ENCODE measurements at places on chromosomes 7 and 10.

GRCh38 chr10:91593834-91594233 lies 39.0 kb downstream of the PPP1R3C start:
- DNase-seq, result no peak

DNA sequence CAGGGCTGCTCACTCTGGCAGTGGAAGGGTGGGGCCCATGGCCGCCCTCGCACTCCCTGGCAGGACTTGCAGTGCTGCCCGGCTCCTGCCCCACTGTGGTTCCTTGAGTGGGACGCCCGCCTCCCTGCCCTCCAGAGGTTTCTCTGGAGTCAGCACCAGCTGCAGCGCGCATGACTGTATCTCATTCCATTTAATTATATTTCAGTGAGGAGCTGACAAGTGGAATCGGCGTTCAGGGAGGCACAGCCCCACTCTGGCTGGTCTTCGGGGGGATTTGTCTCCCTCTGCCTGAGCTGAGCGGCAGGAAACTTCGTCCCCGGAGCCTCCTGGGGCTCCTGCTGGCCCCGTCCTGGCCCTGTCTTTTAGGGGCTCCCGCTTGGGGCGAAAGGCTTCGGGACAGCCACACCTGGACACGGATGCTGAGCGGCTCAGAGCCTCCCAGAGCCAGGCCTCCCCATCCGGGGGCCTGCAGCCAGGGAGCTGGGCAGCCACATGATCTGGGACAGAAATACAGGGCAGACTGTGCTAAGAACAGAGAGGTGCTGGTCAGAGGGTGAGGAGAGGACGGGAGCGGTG lies 75.3 kb upstream of the NKX6-2 start:
- no peak for DNase-seq

GRCh38 chr10:132104471-132105301 lies 38.9 kb downstream of the JAKMIP3 start:
- DNase-seq, result no peak

GRCh38 chr10:42112331-42113157 lies 525.8 kb downstream of the ZNF33B start:
- no peak for DNase-seq

GRCh38 chr10:49629431-49629881 lies 15.6 kb downstream of the CHAT start:
- DNase-seq, result no peak

GRCh38 chr7:150979713-150980390 lies 1.7 kb upstream of the KCNH2 start:
- no peak for DNase-seq

- no peak for DNase-seq
These were observed 75.6 kb downstream of the POM121L12 start for GRCh38 chr7:53111031-53111430.
